Activated T-cell treated with anti-CD3 and anti-CD28 coated beads for 1 hour (primary cell): ENCODE measurements at places on chromosomes 1 and 21.
A peak's percentile ranks its signal among the peaks of the same experiment; 100 is the strongest.

GRCh38 chr1:203512848-203513584 lies 19.1 kb downstream of the OPTC start:
- DNase-seq: no peak

DNA sequence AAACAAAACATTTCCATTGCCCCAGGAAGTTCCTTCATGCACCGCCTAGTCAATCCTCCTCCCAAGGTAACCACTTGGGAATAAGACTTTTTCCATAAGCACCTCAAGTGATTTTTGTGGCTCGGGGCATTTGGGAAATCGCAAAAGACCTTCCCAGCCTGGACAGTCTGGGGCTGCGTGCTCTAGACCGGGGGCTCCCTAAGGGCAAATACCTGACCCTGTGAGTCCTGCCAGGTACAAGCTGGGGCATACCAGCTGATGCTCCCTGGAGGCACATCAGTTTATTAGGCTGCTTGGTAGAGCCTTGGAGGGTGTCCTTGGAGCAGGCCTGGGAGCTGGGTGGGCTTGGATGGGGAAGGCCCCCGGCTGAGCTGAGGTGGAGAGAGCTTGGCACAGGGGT lies 34.4 kb downstream of the ALPL start:
- DNase-seq: no peak

GRCh38 chr1:119329541-119330461 lies 38.8 kb upstream of the HAO2 start:
- no peak for DNase-seq

GRCh38 chr1:25120281-25120680 lies 112.0 kb downstream of the SYF2 start:
- no peak for DNase-seq

GRCh38 chr1:158176399-158176798 lies 4.3 kb upstream of the CD1D start:
- DNase-seq: no peak

- no peak for DNase-seq
Measured at GRCh38 chr1:8858112-8858668, 20.3 kb downstream of the ENO1 start.

GRCh38 chr1:162179121-162179520 lies 109.6 kb downstream of the NOS1AP start:
- no peak for DNase-seq

DNA sequence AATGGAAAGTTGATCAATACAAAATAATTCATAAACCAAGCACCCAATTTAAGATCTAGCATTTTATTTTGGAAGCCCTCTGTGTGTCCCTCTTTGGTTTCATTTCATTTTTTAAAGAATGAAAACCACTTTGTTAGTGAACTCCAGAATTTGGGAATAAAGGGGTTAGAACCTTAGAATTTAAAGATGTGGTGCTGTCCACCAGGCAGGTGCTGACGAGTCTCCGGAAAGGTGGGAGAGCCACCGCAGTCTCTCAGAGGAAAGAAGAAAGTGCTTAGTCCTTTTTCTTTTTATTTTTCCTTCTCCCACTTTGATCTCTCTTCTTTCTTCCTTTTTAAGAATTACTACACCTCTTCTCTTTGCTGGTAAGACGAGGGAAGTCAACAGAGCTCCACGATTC lies 20.5 kb upstream of the HIVEP3 start:
- DNase-seq: no peak

DNA sequence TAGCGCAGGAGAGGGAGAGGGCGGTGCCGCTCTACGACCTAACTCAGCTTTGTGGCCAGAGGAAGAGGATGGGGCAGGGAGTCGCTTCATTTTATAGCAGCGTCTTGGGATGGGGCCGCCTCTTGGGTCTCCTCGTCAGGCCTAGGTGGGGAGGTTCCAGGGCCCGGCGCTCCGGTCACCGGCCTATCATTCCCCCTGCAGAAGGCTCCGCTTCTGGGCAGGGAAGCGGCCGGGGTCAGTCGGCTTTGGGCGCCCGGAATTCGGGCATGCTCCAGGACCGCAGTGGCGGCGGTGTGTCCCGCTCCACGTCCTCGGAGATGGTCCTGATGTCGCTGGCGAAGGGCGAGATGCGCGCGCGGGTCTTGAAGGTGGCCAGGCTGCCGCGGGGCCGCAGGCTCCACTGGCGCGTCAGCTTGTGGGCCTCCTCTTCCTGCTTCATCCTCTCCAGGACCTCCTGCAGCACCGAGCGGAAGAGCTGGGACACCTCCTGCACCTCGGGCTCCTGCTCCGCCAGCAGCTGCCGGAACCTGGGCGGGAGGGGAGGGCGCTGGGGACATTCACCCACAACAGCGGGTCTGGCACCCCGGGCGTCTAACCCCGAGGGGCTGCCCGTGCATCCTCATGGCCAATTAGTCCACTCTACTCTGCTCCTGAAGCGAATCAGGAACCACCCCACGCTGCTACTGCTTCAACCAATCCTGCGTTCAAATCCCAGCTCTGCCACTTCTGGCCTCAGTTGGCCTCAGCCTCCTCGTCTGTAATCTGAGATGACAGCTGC lies 13.0 kb downstream of the RD3 start:
- DNase-seq: no peak

GRCh38 chr21:14545906-14546480 lies at the start of gene SAMSN1:
Gene SAMSN1 (minus strand): TSS chr21:14546315. CDS start chr21:14546261, 54 bp downstream.
- DNase-seq: peak; percentile 44

DNA sequence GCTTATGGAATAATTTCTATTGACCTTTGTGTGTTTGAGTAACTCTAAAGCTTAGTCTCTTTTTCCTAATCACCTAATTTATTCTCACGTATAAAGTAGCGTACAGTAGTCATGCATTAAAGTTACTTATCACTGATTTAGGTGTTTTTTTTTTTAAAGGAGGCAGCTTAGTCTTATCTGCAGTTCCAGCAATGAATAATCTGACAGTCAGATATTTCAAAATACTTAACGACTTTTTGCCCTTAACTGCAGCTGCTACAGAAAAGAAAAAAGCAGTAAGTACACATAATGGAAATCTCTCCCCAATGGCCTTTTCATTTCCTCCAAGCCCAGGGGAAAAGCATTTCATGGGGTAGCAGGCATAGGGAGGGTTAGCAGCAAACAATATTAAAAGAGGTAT lies 54.6 kb downstream of the SLC35F3 start:
- DNase-seq: no peak

- DNase-seq: peak; percentile 45
Measured at GRCh38 chr1:116556289-116557006, 14.4 kb downstream of the CD58 start.

DNA sequence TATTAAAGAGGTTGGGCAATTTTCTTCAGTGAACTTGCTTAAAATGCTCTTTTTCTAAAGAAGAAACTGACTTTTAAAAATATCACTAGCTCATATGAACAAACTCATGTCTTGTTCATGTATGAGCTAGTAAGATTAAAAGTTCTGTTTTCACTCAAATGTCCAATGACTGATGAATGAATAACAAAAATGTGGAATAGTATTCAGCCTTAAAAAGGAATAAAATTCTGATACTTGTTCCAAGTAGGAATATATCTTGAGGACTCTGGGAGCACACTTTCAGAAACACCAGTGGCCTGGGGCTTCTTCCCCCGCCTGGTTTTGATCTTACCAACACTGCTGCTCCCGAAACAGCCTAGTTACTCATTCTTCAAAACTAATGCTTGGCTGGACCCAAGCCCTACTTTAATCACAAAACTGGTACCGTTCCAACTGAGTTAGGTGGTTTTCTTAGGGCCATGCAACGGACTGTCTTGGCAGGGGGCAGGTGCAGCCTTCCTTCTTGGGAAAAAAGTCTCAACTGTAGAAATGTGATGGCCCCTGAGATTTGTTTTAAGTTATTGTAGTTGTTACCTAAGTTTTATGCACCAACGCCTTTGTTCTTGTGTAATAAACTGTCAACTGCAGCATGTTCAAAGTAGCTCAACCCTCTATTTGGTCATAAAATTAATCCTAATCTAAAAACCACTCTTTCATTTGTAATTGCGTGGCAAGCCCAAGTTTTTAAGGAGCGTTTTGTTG lies 116.0 kb downstream of the ETS2 start:
- DNase-seq: no peak

DNA sequence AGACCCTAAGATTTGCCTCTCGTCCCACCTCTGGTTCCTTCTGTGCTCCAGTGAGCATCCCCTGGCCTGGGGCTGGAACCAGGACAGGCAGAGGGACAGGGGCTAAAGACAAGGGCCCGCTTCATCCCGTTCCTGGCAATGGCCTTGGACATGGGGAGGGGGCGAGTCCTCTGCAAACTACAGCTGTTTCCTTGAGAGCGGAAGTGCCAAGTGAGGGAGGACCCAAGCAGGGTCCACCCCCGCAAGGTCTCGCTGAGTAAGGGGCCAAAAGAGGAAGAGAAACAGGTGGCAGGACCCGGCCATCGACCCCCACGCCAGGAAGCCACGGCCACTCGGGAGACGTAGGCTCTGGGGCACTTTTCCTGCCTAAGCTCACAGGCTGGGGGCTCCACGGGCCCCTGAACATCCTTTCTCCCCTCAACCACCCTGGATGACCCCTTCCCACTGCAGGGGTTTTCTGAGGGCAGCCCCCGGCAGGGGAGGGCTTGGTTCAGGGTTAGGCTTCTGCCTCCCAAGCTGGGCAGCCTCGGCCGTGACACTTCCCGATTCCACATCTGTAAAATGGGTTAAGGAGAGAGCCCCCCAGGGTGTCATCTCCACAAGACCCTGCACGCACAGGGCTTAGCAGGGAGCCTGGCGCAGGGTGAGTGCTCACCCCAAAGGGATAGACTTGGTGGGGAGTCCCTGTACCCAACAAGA lies 17.9 kb upstream of the PLEKHG5 start:
- DNase-seq: no peak

GRCh38 chr21:38905752-38906151 lies 100.0 kb downstream of the ETS2 start:
- DNase-seq: no peak

- DNase-seq: no peak
Measured at GRCh38 chr1:185816460-185816859, 82.3 kb downstream of the HMCN1 start.

GRCh38 chr1:16938351-16939321 lies 16.9 kb downstream of the CROCC start:
- no peak for DNase-seq

GRCh38 chr1:26826261-26827105 lies at the start of gene ZDHHC18:
Gene ZDHHC18 (plus strand): TSS chr1:26826688. CDS start chr1:26826805, 117 bp downstream.
- DNase-seq: peak; percentile 60

- no peak for DNase-seq
Measured at GRCh38 chr1:2288311-2288710, 60.2 kb downstream of the SKI start.

GRCh38 chr21:44567481-44568171 lies 5.9 kb upstream of the KRTAP10-4 start:
- no peak for DNase-seq

- no peak for DNase-seq
Measured at GRCh38 chr1:228134591-228134990, 5.5 kb upstream of the GUK1 start.

DNA sequence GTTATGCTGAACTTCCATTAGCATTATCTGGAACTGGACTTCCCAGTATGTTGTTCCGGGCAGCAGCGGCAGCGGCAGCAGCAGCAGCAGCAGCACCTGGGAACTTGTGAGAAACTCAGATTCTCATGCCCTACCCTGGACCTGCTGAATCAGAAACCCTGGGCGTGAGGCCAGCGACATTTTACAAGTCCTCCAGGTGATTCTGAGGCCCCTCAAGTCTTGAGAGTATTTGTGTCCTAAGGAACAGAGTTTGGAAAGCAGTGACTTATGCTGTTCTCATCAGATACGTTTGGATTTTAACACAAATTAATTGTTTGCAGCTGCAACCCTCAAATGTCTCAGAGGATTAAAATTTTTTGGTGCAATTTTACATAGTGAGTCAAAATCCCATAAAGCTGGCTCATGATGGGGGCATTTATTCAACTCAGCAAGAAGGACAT lies 157.2 kb upstream of the KAZN start:
- DNase-seq: no peak

DNA sequence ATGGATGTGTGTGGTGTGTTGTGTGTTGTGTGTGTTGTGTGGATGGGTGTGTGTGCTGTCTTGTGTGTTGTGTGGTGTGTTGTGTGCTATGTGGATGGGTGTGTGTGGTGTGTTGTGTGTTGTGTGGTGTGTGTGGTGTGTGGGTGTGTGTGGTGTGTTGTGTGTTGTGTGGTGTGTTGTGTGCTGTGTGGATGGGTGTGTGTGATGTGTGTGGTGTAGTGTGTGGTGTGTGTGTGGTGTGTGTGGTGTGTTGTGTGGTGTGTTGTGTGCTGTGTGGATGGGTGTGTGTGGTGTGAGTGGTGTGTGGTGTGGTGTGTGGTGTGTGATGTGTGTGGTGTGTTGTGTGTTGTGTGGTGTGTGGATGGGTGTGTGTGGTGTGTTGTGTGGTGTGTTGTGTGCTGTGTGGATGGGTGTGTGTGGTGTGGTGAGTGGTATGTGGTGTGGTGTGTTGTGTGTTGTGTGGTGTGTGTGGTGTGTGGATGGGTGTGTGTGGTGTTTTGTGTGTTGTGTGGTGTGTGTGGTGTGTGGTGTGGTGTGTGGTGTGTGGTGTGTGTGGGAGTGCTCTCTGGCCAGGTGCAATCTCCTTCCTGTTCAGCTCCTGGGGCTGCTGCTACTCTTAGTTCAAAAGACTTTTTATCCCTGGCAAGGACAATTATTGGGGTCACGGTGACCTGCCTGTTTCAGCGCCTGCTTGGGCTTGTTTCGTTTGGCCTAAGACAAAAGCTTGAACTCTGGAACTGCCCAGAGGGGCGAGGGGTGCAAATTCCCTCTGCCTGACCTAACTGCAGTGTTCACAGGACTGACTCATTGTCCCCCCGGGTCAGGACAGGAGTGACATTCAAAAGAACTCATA lies 101.1 kb downstream of the UBIAD1 start:
- DNase-seq: no peak

DNA sequence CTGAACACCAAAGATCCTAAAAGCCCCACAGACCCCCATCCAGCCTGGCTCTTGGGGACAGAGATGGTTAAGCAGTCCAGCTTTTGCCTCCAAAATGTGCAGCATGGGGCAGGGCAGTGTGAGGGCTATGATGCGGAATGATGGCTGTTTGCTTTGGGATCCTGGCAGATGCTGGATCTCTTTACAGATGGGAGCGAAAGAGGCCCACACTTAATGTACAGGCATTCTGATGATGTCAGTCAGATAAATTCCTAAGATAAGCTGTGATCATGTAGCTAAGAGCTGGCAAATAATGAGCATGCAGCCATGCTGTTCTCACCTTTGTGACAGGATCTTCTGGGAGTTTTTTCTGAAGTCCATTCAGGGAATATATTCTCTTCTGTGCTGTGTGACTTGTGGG lies 17.6 kb upstream of the KCNQ4 start:
- DNase-seq: no peak

DNA sequence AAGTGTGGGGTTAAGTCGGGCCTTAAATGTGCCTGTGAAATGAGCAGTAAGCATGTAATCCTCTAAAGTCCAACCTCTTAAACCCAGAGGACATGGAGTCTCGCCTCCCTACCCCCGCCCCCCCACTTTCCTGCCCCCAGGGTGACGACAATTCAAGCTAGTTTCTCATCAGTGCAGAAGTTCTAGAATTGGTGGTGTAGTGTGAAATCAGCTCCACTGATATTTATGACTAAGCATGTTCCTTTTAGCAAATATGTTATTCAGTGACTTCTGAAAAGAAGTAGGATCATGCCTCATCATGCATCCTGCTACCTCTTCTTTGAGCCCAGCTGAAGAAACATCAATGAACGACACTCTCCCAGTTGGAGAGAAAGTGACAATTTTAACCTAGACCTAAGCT lies 2.6 kb upstream of the ABCB10 start:
- DNase-seq: no peak
